Trophoblast cell (in vitro differentiated cells and primary cell): ENCODE measurements at places on chromosomes 3 and 15.

- peak; percentile 19 for DNase-seq
Observed at GRCh38 chr3:45225465-45226205, 452 bp downstream of the TMEM158 start.

DNA sequence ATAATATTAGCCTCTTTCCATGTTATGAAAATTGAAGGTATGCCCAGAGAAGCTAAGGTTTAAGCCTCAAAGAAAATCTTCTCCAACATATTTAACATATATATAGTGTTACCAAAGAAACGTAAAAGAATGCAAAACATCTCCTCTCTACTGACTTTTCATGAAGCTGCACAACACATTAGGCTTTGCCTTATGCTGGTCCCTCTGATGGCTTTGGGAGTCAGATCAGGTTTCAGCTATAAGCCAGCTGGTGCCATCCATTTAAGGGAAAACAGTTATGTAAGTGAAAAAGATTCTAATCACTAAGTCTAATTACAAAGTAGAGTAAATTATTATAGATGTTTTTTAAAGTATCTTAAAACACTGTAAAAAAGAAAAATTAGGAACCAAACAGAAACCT lies 410.5 kb downstream of the LSAMP start:
- DNase-seq: peak; percentile 42

DNA sequence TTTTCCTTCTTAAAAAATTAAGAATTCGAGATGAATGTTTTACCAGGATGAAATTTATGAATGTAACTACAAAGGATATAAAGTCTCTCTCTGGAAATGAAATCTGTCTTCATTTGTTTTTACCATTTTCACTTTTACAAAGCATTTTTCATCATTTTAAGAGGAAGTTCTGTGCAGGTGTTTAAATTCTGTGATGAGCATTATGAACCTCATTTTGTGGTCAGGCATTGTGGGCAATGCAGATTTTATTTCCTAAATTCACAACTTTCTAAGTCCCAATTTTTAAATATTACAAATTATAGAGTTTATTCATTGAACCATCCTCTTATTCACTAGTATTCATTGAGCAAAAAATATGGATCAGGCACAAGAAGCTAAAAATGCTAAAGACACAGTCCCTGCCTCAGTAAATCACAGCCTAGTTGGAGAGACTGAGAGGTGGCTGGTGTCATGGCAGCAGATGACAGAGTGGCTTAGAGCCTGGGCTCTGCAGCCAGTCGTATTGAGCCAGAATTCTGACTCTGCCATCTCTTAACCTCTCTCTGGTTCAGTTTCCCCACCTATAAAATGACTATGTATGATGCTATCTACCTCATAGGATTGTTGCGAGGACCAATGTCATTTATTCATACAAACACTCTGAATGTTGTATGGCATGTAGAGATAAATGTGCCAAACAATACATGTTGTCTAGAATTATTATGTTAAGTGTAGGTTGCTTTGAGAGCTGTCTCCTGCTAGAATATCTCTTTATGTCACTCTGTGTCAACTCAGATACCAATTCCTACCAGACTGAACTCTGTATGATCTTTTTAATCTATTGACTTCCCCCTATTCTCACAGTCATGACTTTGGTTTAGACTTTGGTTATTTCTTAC lies 7.5 kb upstream of the TGFBR2 start:
- DNase-seq: no peak

GRCh38 chr15:57364282-57365007 lies 11.9 kb upstream of the CGNL1 start:
- DNase-seq: no peak

- DNase-seq: no peak
Observed at GRCh38 chr3:168048414-168049330, 47.1 kb downstream of the GOLIM4 start.

DNA sequence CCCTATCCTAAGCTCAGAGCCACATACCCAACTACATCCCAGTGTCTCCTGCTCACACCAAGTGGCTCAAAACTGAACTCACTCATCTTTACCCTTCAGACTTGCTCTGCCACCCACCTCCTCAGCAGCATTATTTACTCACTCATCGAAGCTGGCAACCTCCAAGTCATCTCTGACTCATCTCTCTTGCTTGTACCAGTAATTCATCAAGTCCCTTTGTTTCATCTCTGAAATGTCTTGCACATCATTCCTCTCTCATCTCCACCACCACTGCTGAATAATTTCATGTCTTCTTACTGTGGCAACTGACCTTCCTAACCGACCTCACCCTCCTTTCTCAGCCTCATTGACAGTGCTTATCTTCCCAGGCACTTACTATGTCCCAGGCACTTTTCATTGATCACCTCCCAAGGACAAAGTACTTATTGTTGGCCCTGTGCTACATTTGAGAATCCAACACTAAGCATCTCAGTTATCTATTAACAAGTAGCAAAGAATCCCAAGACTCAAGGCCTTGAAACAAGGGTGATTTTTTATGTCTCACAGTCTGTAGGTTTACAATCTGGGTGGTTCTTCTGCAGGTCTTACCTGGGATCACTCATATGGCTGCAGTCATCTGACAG lies 82.0 kb downstream of the MRPL46 start:
- no peak for DNase-seq

DNA sequence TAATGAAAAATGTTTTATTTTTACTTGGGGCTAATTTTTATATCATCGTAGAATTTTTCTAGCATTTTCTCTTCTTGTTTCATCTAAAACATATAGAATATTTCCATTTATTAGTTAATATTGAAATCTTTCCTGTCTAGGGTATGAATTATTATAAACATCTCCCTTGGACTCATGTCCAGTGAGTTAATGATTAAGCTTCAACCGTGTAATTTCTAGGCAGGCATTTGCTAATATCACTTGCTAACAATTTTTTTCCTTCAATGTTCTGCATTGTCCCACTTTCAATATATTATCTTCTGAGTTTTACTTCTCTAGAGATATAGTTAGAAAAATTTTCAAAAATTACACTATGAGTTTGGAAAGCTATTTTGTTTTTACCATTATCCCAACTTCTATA lies 1371.6 kb upstream of the EPHA6 start:
- DNase-seq: no peak

DNA sequence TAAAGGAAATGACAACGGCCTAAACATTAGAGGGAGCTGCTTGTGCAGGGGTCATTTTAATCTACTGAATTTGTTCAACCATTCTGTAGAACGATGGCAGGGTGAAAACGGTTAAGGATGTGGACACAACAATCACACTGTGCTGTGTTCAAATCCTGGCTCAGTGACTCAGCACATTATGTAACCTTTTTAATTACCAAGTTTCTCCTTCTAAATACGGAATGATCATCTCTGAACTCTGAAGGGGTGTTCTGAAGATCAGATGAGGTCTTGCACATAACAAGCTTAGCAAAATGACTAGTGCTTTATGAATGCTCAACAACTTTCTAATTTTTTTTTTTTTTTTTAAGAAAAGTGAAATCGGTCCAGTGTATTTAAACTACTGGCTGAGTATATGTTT lies 592.8 kb downstream of the FOXP1 start:
- no peak for DNase-seq

GRCh38 chr3:43790060-43790459 lies 99.3 kb downstream of the ABHD5 start:
- no peak for DNase-seq

- no peak for DNase-seq
Observed at GRCh38 chr15:68616397-68616796, 37.6 kb downstream of the CORO2B start.

GRCh38 chr3:88364926-88365325 lies 215.2 kb downstream of the C3orf38 start:
- no peak for DNase-seq

DNA sequence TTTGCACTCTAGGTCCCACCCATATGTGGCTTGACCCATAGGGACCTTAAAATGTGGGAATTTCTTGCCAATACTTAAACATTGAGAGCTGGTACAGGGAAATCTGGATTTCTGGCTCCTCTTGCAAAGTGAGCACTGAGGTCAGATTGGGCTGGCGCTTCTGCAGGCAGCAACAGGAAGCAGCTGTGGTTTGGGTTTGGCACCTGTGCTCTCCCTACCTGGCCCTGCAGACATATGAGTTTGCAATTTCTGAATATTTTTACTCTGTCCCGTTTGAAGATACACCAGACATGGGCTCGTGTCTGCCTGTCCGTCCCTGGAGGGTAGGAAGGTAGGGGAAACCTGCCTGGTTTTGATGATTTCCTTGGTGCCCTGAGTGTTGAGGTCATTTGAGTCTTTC lies 74.8 kb upstream of the SEC13 start:
- no peak for DNase-seq

DNA sequence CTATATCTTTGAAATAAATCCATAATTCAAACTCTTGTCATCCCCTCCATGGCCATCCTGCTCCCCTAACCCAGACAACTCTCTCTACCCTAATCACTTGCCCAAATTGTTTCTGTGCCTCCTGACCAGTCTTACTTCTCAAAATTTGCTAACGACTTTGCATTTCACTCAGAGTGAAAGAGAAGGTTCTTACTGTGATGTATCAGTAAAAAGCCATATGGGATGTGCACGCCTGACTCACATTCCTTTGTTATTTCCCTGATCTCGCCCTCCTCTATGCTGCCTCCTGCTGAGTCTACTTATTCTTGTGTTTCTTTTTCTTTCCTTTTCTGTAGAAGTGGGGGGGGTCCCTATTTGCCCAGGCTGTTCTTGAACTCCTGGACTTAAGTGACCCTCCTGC lies 487.2 kb upstream of the FRG2C start:
- DNase-seq: no peak

GRCh38 chr3:140719841-140720614 lies 42.2 kb downstream of the TRIM42 start:
- no peak for DNase-seq

GRCh38 chr3:148146947-148147826 lies 550.5 kb upstream of the AGTR1 start:
- DNase-seq: no peak

DNA sequence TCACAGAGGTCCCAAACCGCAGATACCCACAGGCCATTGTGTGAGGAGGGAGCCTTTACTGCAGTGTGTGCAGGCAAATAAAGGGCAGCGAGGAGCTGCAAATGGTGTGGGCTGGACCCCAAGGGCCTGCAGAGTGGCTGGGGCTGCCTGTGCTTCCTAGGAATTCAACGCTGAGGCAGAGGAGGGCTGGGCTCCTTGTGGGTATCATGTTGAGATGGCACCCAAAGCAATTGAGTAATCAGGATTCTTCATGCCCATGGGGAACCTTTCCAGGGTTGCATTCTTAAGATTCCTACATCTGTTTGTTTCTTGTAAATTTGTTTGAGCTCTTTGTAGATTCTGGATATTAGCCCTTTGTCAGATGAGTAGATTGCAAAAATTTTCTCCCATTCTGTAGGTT lies 85.4 kb upstream of the LIPC start:
- DNase-seq: no peak

DNA sequence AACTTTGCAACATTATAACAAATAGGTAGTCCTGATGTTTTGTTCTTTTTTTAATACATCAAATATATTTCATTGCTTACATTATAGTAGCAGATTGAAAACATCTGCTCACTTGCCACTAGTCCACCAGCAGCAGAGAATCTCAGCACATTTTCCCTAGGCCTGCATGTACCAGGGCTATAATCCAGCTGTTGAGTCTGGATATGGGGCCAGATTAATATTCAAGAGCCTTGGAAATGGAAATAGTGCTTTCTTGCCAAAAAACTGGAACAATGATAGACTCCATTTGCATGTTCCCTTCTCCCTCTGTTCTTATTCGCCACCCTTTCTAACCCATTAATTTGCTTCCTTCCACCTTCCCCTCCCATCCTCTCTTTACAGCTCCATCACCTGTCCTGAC lies 288.0 kb downstream of the EPHA3 start:
- DNase-seq: no peak

- DNase-seq: no peak
Observed at GRCh38 chr3:140216249-140216648, 281.3 kb downstream of the CLSTN2 start.

DNA sequence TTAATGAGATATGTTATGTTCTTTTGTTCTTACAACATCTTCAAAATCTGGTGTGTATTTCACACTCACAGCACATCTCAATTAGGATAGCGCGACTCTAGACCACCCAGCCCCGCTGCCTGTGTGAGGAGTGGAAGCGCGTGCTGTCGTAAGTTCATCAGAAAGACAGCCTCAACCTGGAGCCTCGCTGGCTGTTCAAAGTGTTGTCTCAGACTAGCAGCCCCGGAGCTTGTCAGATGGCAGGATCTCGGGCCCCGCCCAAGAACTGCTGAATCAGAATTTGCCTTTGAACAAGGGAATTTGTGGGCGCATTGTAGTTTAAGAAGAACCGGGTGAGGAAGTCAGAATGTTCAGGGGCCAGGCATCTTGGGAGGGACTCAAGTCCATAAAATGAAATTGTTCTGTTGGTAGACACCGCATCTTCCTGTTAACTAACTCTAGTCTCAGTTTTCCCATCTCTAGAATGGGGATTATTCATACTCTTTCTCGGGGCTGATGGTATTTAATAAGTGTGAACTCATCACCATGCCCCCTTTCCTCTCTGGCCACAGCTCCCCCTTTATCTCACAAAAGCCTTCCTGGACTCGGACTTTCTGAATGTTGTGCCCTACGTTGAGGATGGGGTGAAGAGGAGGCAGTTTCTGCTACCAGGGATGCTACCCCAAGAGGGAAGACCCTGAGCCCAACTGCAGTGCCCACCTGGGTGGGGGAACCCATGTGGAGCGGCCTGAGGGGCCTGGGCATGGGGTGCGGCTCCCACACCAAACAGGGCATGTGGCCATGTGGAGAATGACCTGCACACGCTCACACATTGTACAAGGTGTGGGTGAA lies 40.4 kb downstream of the BHLHE40 start:
- DNase-seq: no peak

DNA sequence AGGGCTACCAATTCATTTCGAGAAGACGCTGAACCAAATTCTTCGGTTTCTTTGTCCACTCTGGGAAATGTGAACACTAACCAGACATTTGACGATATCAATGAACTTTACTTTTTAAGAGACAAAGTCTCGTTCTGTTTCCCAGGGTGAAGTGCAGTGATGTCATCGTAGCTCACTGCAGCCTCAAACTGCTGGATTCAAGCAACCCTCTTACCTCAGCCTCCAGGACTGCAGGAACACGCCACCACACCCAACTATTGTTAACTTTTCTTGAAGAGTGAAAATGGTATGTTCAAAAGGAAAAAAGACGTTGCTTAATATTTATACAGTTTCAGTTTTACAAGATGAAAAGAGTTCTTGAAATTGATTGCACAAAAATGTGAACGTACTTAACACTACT lies 30.6 kb downstream of the MB21D2 start:
- DNase-seq: no peak

DNA sequence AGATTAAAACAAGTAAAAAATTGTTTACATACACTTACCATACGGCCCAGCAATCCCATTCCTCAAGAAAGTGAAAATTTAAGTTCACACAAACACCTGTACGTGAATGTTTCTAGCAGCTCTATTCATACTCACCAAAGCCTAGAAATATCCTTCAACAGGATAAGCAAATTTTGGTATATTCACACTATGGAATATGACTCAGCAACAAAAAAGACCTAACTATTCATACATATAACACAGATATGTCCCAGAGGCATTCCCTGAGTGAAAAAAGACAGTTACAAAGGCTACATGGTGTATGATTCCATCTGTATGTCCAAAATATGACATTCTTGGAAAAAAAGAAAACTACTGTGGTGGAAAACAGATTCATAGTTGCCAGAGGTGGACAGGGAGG lies 40.1 kb upstream of the THUMPD3 start:
- DNase-seq: no peak
